ENCODE measurements at places on chromosomes 2 and 18.
A peak's percentile ranks its signal among the peaks of the same experiment; 100 is the strongest.

DNA sequence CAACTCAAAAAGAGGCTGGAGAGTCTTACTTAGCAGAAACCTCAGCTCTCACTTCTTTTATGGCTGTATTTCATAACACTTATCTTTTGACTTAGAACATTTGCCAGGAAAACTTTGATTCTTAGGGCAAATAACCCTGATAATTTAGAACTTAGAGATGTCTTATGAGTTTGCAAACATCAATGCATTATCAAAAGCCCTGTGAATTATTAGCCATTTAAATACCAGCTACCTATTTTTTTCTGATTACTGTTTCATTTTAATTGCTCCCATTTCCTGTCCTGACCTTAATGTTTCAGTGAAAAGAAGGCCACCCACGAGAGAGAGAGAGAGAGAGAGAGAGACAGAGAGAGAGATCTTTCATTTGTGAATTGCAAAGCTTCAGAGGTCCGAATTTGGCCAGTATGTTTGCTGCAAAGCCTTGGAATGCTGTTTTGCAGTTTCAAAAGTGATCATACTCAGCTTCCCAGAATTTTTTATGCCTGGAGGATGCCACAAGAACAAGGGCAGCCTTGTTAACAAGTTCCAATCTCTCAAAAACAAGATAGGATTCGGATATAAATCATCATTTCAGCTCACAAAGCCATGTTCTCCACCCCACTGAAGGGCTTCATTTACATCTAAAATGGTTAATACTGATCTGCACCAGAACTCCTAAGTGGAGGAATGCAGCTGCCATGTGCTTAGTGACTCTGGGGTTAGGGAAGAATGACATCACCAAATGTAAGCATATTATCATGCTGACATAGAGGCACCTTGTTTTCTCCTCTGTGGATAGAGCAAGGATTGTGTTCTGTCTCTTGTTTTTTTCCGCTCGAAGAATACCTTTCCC, 478.2 kb downstream of the ARHGAP15 start:
- DNase-seq: no peak

DNA sequence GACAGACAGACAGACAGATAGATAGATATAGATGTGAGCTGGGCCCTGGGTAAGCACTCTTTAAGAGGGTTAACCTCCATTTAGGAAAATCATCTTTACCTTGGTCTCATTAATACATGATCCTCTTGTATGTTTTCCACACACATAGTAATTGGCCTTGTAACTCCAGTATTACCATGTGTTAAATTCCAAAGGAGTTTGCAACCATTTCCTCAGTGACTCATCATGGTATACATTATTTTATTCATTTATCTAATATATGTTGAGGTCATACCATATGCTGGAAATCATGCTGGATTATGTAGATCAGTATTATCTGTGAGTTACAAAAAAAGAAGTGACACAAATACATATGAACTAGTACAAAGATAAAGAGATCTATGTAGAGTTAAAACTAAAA, 504.3 kb downstream of the DCC start:
- peak; percentile 65 for DNase-seq

- no peak for DNase-seq
Observed at GRCh38 chr2:236667526-236667925, 97.9 kb downstream of the ACKR3 start.

- peak; percentile 60 for DNase-seq
Observed at GRCh38 chr2:171855401-171855800, 38.6 kb downstream of the SLC25A12 start.

DNA sequence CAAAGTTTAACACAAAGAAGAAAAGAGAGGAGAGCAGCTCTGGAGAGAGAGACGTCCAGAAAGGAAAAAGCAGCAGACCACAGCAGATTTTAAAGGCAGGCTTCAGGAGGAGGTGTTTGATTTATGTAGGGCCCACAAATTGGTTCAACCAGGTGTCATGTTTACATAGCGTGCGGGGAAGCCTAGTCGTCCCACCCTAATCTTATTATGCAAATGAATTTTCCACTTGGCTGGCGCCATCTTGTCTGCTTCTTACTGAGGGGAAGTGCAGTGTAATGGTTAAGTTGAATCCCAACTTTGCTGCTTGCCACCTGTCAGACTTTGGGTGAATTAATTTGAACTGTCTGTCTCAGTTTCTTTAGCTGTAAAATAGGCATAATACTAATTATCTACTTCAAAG, 282.4 kb upstream of the CYRIA start:
- DNase-seq: no peak

DNA sequence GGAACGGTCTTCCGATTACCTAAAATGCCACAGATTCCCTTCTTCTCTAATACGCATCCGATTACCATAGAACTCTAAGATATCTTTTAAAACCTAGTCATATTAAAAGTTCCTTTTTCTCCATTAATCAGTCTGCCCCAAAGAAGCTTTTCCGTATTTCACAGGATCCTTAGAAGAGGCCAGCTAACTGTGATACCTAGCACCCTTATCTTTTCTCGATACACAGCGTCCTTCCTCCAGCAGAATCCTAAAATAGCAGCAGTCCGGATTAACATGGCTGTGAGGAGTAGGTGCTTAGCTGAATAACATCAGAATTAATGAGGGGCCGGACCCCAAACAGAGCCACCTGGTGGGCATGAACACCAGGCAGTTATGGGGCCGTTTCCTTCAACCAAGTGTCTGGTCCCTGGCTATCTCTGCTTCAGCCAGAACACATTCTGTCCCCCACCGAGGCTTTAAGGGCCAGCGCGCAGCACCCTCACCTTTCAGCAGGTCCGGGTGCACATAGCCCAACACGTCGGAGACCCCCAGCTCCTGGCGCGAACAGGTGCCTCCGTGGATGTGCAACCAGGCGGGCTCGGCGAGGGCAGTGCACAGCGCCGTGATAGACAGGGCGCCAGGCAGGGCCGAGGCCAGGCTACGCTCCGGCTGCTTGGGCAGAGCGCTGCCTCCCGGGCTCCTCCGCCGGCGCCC, 995 bp downstream of the TMEM127 start:
- no peak for DNase-seq

DNA sequence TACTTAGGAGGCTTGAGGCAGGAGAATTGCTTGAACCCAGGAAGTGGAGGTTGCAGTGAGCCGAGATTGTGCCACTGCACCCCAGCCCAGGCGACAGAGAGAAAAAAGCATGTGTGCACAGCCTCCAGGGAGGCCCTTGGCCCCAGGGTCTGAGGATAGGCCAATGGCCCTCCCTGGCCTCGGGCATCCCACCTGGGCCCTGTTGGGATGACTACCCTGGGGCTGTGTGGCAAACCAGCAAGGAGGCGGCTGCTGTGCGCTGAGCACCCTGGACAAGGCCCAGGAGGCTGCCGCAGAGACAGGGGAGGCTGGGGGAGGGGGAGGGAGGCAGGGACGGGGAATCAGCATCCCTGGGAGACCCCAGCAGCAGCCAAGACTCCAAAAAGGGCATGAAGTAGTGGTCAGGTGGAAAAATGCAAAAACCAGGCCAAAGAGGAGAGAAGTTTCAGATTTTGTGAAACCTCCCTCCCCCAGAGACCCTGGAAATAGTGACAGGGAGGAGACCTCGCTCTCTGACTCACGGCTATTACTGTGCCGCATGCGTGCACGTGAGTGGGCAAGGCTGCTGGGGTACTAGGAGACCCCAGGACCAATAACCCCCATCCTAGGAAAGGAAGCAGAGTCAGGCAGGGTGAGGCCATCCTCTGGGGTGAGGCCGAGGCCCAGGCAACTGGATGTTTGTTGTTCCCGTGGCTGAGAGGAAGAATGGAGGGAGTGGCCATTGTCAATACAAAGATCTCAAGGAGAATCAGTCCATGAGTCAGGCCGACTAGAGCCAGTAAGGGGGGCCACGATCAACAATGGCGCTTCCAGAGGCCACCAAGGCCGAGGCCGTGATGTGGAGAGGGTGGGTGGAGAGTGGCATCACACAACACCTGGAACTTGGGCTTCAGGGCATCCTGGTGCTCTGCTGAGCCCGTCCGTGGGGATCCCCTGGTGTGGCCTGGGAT, 16.0 kb upstream of the B3GNT7 start:
- DNase-seq: no peak

- DNase-seq: no peak
Observed at GRCh38 chr18:37218022-37218590, 347.5 kb downstream of the CELF4 start.

- DNase-seq: no peak
Observed at GRCh38 chr2:24870891-24871705, 48.9 kb downstream of the ADCY3 start.

DNA sequence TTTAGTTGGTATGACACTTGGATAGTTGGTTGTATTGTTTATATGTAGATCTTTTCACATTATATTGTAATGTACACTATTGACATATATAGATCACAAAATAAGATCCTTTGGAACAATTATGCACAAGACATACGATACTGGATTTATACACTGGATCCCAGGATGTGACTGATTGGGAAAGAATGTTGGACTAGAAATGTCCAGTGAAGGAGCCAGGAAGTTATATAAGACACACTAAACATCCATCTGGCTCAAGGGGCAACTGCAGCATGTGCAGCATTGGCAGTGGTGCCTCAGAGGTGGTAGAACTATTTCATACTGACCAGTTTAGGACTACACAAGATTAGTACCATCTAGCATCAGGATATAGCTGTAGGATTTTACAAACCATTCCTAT, 104.9 kb downstream of the TRABD2A start:
- no peak for DNase-seq

DNA sequence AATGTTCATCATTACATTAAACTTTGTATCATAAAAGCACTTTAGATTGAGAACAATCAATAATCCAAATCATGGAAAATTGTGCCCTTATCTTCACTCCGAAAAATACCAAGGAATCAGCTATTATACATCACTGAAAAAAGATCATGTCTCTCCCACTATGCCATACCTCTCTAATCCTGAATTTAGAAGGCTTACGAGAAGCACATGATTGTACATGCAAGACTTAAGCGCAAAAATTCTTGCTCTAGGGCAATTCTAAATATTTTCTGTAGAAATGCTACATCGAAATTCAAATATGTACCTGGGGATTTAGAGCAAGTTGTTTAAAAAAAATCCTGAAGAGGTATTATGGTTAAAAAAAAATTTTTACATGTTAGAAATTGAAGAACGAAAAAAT, 1.3 kb downstream of the CYTIP start:
- no peak for DNase-seq

DNA sequence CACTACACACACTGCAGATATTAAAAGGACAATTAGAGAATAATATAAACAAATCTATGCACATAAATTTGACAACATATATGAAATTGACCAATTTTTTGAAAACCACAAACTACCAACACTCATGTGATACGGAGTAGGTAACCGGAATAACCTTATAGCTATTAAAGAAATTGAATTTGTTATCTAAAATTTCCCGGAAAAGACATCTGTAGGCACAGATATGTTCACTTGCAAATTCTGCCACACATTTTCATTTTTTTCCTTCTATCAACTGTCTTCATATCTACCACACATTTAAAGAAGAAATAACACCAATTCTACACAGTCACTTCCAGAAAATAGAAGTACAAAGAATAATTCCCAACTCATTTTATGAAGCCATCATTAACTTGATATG, 22.4 kb downstream of the NLRC4 start:
- no peak for DNase-seq

DNA sequence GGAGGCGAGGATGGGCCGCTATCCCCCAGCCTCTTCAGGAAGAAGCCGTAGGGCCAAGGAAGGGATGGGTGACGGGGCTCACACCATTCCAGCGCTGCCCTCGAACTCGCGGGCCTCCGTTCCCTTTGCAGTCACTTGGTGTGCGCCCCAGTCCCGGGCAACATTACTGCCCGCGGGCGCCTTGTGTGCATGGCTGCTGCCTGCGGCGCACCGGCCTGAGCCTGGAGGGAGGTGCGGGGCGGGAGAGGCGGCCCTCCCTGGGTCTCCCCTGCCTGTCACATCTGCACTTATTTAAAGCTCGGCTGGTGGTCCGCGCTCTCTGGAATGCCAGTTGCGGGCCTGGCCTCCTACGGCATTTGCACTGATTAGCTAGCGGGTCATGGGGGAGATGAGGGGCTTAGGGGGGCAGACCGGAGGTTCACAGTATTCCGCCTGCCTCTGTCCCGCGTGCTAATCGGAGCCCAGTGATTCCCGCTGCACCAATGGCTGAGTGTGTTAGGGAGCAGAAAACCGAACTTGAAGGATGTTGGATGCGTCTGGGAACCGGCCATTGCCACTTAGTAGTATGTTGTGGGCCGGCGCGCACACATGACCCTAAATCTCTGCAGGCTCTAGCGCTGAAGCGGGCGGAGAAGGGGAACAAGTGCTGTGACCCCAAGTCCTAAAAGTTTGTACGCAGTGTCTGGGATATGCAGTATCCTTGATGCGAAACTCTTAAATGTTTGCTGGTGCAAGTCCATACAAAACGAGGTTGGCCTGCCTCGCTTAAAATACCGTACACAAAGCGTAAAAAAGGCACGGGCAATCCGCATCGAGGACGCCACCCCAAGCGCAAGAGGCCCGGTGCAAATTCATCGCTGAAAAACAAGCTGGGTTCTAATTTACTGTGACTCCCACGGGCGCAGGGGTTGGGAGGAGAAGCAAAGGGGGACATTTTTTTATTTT, 161.2 kb upstream of the SIX2 start:
- no peak for DNase-seq

- DNase-seq: no peak
Observed at GRCh38 chr2:170873035-170873692, 55.9 kb upstream of the GORASP2 start.

DNA sequence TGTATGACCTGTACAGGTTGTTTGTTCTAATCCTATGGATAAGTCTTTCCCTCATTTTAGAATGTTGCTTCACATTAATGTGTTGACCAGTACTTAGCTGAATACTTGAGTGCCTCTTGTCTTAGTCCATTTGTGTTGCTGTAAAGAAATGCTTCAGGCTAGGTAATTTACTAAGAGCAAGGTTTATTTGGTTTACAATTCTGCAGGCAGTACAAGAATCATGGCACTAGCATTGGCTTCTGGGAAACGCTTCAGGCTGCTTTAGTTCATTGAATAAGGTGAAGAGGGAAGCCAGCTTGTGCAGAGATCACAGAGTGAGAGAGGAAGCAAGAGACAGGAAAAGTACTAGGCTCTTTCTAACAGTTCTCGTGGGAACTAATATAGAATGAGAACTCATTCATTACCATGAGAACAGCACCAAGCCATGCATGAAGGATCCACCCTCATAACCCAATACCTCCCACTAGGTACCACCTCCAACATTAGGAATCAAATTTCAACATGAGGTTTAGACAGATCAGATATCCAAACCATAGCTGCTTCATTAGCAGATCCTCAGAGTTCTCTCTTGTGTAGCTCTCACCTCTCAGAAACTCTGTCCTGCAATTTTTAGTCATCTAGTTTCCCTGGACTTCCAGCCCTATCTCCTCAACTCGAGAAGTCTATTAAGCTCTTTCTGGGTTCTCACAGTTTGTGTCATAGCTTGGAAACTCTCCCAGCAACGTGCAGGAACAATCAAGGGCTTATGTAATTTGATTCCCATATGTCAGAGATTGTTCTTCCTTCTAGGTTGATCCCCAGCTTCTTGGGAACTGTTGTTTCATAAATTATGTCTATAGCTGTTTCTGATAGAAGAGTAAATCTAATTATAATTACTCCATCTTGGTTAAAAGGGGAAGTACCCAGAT, 2082.3 kb upstream of the CELF4 start:
- DNase-seq: peak; percentile 83

- no peak for DNase-seq
Observed at GRCh38 chr2:53631313-53632125, 136.1 kb upstream of the CHAC2 start.

- no peak for DNase-seq
Observed at GRCh38 chr18:42412896-42413295, 457.9 kb downstream of the PIK3C3 start.

- no peak for DNase-seq
Observed at GRCh38 chr2:142754182-142754581, 123.3 kb upstream of the KYNU start.
